NCI-H748 treated with DMSO at 0.1 percent for 48 hours (cell line): ENCODE measurements at places on chromosomes 6 and 20.

DNA sequence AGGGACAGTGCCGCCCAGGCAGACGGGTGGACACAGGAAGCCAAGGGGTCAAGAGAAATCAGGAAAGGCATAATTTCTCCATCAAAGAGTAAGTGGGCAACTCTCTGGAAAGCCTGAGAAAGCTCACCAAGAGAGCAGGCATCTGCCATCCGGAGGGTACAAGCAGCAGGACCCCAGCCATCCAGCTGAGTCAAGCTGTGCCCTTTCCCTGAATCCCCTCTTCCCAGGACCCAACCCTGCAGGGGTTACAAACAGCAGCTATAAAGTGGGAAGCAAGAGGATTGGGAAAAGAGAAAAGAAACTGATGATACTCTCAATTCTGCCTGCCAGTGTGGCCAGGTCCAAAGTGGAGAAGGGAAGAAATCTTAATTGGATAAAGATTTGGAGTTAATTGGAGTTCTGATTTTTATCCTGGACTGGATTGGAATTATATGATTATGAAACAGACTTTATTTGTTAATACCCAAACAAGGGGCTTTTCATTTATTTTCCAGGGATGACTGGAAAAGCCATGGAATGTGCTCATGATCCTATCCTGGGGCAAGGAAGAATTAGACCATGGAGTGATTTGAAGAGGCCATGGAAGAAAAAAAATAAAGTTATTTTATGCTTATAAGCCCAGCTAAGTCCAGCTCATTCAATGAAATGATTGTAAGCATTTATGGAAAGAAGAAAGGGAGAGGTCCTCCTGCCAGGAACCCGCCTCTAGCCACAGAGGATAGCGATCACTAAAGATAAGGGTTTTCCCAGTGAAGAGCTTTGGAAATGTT, 34.9 kb downstream of the NHLRC1 start:
- DNase-seq = no peak

DNA sequence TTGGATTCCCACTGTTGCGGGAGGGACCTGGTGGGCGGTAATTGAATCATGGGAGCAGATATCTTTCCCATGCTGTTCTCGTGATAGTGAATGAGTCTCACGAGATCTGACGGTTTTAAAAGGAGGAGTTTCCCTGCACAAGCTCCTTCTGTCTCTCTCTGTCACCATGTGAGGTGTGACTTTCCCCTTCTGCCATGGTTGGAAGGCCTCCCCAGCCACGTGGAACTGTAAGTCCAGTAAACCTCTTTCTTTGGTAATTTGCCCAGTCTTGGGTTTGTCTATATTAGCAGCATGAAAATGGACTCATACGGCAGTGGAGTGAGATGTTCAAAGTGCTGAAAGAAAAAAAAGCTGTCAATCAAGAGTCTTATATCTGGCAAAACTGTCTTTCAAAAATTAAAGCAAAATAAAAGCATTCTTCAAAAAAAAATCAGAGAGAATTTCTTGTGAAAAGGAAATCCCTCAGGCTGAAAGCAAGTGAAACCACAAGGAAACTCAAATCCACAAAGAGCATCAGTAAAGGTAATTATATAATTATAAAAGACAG, 15.5 kb upstream of the KIF25 start:
- DNase-seq = no peak

DNA sequence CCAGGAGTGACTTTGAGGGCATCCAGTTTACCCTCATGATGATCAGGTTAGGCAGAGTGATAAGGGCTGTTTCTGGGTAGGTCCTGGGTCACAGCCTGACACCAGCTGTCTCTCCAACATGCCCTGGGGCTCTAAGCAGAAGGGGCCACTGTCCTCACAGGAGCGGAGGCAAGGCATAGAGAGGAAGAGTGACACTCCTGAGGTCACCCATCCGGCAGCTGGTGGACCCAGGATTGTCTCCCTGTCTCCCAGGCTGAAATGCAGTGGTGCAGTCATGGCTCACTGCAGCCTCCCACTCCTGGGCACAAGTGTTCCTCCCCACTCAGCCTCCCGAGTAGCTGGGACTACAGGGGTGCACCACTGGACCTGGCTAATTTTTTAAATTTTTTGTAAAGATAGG, 12.0 kb downstream of the DLGAP4 start:
- no peak for DNase-seq

DNA sequence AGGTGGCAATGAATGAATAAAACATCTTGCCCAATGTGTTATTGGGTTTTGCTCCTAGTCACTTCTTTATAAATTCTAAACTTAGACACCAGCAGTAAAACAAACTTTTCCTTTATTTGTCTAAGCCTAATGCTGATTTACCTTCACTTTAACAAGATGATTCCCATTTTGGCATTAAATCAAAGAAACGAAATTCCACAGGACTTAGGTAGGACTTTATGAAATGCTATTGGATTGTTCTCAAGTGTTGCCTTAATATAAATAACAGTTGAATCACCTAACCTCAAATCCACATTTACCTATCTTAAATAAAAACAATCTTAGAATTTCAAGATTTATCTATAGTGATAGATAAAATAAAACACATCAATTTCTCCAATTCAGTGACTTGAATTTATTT, 831.8 kb downstream of the EPHA7 start:
- no peak for DNase-seq

DNA sequence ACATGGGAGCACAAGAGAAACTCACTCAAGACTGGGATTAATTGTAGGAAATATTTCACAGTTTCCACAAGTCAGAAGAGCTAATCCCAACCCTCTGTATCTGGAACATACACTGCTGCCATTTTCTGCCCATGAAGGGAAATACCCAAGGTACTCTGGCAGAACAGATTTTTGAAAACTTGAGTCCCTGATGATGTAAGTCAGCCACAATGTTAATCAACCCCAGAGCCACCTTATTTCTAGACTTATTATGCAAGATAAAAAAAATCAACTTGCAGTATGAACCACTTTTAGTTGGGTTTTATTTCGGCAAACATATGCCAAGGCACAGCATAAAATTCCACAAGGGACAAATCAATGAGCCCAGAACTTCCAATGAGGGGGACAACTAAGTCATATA, 141.5 kb downstream of the LY86 start:
- no peak for DNase-seq
